ENCODE measurements at places on chromosomes 4 and X.

DNA sequence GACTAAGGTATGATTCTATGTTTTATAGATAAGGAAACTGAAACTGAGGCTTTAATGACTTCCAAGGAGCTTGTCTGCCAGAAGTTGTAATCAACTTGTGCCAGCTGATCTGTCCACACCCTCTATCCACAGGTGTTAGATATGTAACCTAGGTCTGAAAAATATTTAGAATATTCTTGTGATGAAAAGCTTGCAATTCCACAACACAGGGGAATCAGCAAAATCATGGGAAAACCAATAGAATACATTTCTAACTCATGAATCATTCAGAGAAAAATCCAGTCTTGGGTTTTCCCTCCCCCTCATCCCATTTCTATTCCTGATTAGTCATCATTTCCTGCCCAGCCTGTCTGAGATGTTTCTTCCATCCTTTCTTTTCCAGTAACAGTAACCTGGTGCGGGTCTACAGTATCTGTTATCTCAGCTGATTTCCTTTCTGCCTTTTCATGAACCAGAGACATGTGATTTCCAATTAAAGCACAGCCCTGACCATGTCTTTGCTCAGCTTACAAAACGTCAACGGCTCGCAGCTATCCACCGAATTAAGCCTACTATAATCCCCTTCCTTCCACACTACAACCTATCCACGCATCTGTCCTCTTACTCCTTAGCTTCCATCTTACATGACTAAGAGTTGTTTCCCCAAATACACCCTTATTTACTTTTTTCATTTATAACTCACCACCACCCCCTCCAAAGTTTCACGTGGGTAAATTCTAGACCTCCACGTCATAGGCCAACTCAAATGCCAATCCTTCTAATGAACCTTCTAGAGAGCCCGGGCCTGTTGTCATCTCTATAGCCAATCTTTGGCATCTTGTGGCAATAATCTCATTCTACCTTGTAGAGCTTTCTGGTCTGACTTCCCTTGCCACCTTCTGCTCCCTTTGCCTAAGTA, 961 bp upstream of the NOCT start:
- DNase-seq = no peak

GRCh38 chrX:97705936-97706335, 822.2 kb downstream of the RPA4 start:
- DNase-seq = no peak

GRCh38 chr4:13218326-13218958, 265.7 kb downstream of the RAB28 start:
- no peak for DNase-seq

DNA sequence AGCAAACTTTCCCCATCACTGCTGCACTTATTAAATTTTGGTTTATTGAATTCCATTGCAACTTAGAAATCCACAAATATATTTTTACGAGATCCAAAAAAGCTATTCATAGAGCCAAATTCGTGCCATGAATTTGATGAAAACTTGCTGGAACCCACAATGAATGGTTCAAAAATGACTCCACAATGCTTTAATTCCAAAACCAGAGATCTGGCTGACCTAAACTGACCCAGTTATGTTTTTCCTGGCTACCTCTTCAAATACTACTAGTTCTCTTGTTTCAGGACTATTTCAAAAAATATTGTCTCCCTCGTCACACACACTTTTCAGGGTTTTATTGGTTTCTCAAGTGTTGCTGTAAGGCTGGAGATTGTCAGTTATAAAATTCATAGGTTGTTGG, 474.8 kb downstream of the PDGFC start:
- no peak for DNase-seq

DNA sequence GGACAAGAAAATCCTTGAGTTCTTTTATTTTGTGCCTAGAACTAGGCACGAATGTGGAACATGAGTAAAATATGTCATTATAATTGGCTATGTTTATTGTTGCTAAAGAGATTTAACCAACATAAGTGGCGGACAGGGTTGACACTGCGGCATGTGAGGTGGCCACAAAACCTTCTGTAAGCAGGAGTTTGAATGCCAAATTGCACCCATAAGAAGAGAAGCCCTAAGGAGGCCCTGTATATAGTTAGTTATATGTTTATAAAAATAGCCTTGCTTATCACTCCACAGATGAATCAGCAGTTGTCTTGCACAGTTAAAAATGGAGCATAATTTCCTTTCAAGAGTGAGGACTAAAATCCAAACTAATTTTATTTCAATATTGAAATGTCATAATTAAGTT, 336.1 kb downstream of the GBA3 start:
- no peak for DNase-seq

GRCh38 chr4:1204286-1204827, 32.0 kb upstream of the SPON2 start:
- DNase-seq = no peak

DNA sequence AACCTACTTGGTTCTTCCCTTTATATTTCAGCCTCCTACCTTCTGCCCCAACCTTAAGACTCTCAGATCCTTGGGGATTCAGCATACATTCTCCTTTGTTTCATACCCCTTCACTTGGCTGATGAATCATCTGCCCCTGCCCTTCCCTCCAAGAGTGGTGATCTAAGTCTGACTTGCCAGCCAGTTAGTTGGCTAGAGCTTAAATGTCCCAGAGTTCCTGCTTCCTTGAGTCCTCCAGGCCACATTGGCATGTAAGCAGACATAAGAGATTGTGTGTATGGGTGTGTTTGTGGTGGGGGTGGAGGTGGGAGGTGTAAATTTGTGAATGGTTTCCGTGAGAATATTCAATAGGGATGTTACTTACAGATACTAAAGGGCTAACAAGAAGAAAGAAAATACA, 3.7 kb upstream of the TEX13D start:
- DNase-seq = no peak

DNA sequence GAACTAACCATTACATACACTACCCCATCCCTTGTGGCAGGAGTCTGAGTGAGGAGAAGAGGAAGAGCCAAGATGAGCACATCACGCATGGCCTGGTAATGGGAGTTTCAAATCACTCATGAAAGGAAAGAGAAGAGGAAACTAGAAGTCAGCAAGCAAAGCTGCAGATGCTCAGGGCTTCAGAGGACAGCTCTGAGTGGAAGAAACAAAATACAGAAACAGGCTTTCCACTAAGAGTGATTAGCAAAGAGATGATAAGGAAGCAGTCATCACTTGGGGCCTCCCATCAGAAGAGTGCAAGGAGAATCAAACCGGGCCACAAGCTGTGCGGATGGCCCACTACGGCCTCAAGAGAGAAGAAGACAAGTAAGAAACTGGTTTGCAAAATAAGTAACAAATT, 25.6 kb downstream of the KDR start:
- DNase-seq = no peak

GRCh38 chrX:125532411-125533089, 212.9 kb downstream of the TEX13C start:
- DNase-seq = no peak
